ENCODE measurements at places on chromosomes 1 and 21.

DNA sequence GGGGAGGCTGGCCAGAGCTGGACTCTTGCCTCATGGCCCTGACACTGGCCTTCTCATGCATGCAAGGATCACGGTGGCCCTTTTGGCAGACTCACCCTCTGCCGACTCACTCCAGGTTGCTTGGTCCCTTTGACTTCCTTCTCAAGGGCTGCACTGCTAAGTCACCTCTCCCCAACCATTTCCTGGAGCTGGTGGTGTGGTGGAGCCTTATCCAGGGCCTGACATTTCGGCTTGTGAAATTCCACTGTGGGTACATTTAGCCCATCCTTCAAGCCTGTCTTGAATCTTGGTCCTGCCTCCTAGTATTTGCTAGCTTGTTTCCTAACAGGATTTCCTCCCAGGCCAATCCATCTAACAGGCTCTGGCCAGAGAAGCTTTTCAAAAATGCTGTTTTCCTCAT lies 52.6 kb upstream of the JUN start:
- DNase-seq, result no peak

GRCh38 chr1:151455966-151456365 lies 3.3 kb downstream of the POGZ start:
- no peak for DNase-seq

- DNase-seq, result no peak
These were observed 27.3 kb downstream of the KRTAP10-1 start for GRCh38 chr21:44512496-44513388.

DNA sequence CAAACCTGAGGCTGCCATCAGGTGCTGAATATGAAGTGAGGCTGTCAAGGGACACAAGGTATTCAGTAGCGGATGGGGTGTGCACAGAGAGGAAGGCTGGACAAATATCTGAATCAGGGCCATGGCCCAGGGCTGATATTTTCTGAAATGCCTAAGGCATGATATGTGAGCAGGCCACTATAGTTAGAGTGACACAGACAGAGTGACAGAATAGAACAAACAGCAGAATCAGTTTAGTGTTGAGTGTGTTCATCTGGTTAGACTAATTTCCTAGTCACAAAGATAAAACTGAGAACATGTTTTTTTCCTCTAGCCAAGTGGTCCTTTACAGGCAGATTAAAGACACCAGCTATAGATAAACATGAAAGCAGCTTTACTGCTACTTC lies 3.9 kb downstream of the OVAAL start:
- no peak for DNase-seq

GRCh38 chr1:2406451-2407041 lies 5.8 kb downstream of the PEX10 start:
- no peak for DNase-seq

DNA sequence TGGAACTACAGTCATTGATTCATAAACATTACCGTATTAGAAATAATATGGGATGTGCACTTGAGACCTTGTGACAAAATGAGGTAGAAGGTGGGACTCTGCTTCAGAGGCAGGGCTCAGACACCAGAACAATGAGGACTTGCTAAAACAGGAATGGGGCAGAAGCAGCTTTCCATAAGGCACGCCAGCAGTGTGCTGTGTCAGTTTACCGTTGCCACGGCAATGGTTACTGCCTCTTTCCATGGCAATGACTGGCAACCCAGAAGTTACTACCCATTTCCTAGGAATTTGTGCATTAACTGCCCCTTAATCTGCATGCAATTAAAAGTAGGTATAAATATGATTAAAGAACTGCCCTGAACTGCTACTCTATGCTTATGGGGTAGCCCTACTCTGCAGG lies 169.0 kb downstream of the CHRM3 start:
- no peak for DNase-seq

GRCh38 chr1:207418351-207418750 lies 35.8 kb upstream of the CR2 start:
- no peak for DNase-seq

DNA sequence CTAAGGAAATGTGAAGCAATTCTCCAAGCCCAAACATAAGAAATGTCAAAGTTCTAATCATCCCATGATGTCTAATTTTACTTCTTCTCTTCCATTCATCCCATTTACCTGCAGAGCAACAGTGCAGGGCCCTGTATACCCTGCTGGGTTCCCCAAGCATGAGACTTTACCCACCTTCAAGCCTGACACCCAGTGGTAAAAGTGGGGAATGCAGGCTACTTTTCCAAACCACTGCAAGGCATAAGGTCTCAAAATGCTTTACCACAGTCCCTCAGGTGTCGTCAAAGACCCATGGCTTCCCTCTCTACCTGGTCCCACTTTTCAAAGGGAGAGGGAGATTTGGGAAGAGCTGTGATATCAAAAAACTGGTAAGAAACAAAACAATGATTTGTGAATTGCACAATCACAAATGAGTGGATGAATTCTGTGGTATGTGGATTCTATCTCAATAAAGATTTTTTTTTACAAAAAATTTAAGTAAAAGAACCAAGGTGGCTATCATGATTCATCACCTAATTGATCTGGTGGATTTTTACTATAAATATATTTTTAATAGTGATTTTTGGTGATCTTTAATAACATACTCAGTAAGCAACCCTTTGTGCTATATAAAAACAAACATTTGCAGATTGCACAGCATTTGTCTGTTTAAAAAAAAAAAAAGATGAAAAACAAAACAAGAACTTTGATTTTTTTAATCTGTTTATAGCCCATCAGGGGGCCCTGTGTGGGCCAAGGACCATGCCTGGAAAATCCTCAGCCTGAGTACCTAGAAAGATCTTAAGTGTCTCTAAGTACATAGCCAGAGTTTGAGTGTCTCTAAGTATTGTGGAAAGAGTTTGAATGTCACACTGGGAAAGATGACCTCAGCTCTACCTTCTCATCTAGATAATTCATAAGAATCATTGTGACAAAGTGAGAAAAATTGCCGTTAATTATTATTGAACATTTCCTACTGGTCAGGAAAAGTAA lies 73.1 kb upstream of the GJB5 start:
- DNase-seq, result peak; percentile 53
